ENCODE measurements at places on chromosomes 2 and 18.

- DNase-seq: no peak
Observed at GRCh38 chr18:58044370-58045241, 580 bp downstream of the NEDD4L start.

DNA sequence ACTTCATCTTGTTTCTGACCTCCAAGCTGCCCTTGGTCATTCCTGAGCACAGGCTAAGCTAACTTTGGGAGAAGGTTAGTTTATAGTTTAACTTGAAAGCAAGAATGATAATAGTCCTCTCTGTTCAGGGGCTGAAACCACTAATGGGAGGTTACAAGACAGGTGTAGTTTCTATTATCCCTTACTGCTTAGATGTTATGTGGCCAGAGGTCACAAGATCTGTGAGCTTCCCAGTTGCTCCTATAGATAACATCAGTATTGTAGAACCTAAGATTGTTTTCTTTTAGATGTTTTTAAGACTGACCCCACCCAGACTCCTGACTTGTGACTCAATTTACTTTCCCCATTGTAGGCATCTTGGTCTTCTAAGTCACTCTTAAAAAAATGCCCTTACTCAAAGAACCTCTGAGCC is 94.8 kb upstream of the LPIN2 start:
- no peak for DNase-seq

DNA sequence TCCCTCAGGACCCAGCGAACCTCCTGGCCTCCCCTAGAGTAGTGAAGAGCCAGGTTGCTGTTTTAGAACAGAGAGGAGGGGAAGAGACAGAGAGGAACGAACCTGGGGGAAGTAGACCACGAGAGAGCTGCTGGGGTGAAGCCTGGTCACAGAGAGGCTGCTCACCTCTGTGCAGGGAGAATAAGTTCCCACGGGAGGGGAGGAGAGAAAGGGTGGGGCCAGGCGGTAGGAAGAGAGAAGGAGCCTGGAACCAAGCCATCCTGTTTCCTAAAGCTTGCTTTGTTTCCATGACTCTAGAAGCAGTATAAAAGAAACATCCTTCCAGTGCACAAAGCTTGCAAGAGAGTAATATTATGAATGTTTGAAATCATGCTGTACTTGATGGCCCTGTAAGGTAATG is 147.9 kb downstream of the MYT1L start:
- no peak for DNase-seq

DNA sequence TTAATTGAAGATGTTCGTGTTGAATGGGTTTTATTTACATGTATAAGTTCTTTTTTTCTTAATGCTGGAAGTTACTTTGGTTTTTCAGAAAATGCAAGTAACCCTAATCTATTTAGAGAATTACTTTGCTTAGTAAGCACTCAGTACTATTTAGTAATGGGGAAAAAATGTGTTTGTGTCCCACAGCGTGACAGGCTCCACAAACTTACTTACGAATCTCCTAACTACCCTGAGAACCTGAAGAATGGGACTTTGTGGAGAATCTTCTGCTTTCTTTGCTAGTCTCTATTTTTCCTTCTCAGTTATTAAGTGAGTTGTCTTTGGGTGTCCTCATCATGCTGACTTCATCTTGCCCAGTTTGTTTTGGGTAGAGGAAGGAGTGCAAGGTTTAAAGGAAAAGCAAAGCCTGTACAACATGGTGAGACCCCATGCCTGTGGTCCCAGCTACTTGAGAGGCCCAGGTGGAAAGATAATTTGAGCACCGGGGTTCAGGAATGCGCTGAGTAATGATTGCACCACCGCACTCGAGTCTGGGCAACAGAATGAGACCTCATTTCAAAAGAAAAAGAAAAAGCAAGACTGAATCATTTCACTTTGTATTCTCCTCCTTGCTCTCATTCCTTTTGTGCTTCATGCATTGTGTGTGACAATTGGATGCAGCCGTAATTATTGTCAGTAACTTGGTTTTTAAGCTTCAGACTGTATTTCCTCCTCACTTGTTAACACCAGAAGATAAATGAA is 10.2 kb downstream of the NEDD4L start:
- DNase-seq: no peak

DNA sequence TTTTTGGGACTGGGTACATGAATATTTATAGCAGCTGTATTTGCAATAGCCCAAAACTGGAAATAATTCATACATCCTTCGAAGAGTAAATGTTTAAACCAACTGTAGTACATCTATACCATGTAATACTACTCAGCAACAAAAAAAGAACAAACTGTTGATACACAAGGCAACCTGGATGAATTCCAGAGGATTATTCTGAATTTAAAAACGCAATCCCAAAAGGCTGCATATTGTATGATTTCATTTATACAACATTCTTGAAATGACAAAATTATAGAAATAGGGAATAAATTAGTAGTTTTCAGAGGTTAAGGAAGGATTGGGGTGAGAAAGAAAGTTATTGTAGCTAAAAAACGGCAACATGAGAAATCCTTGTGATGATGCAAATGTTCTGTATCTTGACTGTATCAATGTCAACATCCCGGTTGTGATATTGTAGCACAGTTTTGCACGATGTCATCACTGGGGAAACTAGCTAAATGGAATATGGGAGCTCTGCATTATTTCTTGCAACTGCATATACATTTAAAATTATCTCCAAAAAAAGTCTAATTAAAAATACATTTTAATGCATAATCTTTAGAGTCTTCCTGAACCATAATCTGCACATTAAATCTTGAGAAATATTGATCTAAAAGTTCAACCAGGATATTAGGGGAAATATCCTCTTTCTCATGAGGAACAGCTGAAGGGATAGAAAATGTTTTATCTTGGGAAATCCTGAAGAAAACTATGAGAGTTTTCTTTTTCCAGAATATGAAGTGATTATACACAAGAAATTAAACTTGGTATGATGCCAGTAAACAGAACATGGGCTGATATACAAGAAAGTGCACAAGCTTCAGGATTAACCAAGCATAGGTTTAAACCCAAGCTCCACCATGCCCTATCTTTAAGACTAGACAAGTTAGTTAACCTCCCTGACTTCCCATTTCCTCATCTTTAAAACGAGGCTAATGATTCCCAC is 21.9 kb downstream of the EVA1A start:
- DNase-seq: no peak

GRCh38 chr2:33763671-33764310 is 164.7 kb upstream of the FAM98A start:
- no peak for DNase-seq

DNA sequence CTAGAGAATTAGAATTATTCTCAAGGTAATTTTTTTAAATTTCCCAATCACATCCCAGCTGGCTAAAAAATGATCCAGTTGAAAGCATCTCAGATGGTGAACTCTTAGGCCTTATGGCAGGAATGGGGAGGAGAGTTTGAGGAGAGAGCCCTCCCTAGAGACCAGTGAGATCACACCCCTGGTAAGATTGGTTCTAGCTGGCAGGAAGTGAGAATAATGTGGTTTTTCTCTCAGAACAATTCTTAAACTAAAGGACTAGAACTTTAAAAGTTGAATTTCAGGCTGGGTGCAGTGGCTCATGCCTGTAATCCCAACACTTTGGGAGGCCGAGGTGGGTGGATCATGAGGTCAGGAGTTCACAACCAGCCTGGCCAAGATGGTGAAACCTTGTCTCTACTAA is 120.2 kb downstream of the MYO3B start:
- no peak for DNase-seq
